Right renal cortex interstitium (tissue), 3 donors: ENCODE measurements at places on chromosomes 6 and 20.

GRCh38 chr20:64025101-64025825 lies 10.7 kb upstream of the C20orf204 start:
- DNase-seq: no peak

DNA sequence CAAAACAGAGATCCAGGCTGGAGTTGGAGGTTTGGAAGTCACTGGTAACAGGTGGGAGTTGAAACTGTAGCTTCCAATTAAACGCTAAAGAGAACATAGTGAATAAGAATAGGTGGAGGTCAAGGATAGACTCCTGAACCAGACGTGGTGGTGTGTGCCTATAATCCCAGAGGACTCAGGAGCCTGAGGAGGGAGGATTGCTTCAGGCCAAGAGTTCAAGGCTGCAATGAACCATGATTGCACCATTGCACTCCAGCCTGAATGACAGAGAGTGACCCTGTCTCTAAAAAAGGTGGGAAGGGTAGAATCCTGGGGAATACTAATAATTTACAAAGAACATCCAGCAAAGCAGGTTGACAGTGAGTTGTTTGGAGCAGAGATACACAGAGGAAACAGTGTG lies 13.6 kb downstream of the NRSN1 start:
- no peak for DNase-seq

DNA sequence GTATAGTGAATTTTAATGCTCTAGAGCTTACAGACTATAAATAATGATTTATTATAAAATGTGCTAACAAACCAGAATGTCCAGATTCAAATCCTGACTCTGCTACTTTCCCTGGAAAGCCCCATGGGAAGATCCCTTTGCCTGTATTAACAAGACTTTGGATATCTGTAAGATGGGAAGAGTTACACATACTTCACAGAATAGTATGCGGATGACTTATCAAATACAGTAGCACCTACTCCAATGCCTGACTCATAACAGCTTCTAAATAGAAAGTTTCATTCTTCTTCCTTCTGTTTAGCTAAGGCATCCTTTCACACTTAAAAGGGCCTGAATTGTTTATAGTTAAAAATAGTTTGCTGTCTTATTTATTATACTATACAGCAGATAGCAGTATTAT lies 166.3 kb downstream of the KCNQ5 start:
- no peak for DNase-seq

- DNase-seq: no peak
Measured at GRCh38 chr6:169168706-169169105, 84.9 kb downstream of the THBS2 start.

GRCh38 chr6:14038467-14039437 lies 78.8 kb upstream of the CD83 start:
- peak; percentile 12 for DNase-seq

DNA sequence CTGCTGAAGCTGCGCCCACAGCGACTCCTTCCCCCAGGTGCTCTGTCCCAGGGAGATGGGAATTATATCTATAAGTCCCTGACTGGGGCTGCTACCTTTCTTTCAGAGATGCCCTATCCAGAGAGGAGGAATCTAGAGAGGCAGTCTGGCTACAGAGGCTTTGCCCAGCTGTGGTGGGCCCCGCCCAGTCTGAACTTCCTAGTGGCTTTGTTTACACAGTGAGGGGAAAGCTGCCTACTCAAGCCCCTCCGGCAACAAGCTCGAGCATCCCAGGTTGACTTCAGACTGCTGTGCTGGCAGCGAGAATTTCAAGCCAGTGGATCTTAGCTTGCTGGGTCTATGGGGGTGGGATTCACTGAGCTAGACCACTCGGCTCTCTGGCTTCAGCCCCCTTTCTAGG lies 152.5 kb upstream of the MAP3K7 start:
- DNase-seq: no peak

- DNase-seq: no peak
Measured at GRCh38 chr6:54053881-54054391, 57.3 kb upstream of the MLIP start.

GRCh38 chr6:134529921-134530320 lies 212.0 kb upstream of the SGK1 start:
- DNase-seq: no peak

DNA sequence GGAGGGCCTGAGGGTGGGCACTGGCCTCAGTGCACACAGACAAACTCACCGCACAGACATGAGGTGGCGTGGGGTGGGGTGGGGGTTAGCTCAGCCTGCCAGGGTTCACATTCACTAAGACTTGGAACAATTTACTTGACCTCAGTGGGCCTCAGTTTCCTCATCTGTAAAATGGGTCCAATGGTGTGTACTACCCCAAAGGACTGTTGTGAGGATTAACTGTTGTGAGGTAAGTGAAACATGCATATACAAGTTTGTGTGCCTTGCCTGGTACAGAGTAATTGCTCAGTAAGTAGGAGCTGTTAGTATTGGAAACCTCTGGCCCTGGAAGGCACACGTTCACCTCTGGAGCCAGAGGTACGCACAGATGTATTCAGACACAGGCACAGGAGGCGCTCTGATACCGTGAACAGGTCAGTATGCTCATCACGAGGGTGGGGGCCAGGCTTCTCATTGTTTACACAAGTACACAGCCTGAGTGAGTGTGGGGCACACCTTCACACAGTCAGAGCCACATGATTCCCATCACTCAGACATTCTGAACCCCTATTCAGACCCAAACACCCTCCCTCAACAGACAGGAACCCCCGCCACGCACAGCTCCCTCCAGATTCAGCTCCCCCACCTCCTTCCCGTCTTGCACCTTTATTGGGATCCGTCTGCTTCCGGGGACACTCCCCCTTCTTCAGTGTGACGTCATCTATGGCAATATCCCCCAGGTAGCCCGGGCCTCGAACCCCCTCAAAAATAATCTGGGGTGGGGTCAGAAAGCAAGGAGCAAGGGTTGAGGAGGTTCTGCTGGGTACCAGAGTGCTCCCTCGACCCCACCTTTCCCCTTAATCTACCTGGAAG lies 59.9 kb downstream of the MDGA1 start:
- DNase-seq: no peak

- no peak for DNase-seq
Measured at GRCh38 chr6:155254139-155254538, 9.7 kb upstream of the CLDN20 start.

DNA sequence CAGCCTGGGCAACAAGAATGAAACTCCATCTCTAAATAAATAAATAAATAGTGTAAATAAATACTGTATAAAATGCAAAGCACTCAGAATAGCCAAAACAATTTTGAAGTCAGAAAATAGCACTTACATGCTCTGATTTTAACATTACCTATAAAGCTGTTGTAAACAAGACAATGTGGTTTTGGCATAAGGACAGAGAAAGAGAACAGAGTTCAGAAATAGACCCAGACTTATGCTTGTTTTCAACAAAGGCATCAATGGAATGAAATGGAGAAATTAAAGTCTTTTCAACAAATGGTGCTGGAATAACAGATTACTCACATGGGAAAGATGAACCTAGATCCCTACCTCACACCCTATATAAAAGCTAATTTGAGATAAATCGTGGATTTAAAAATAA lies 10.4 kb downstream of the ACAT2 start:
- DNase-seq: no peak

- no peak for DNase-seq
Measured at GRCh38 chr20:13423472-13424173, 202.5 kb downstream of the ISM1 start.

- no peak for DNase-seq
Measured at GRCh38 chr20:50277460-50278376, 87.1 kb downstream of the CEBPB start.

- no peak for DNase-seq
Measured at GRCh38 chr6:40930555-40930954, 108.5 kb downstream of the UNC5CL start.

- no peak for DNase-seq
Measured at GRCh38 chr20:32610472-32611218, 25.5 kb upstream of the NOL4L start.

GRCh38 chr6:1917626-1918371 lies 308.1 kb downstream of the FOXC1 start:
- no peak for DNase-seq

GRCh38 chr6:75656479-75656878 lies 54.8 kb downstream of the SENP6 start:
- DNase-seq: no peak

- DNase-seq: no peak
Measured at GRCh38 chr20:6099819-6100218, 23.0 kb downstream of the FERMT1 start.

GRCh38 chr6:24847402-24847801 lies 48.7 kb upstream of the ARMH2 start:
- DNase-seq: no peak

DNA sequence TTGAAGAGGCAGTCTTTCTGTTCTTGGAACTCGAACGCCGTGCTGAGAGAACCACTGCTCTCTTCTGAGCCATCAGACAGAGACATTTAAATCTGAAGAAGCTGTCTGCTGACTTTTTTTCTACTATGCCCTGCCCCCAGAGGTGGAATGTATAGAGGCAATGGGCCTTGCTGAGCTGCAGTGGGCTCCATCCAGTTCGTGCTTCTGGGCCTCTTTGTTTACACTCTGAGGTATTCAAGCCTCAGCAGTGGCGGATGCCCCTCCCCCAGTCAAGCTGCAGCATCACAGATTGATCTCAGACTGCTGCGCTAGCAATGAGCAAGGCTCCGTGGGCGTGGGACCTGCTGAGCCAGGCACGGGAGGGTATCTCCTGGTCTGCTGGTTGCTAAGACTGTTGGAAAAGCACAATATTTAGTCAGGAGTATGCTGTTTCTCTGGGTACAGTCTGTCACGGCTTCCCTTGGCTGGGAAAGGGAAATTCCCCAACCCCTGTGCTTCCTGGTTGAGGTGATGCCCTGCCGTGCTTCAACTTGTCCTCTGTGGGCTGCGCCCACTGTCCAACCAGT lies 526.8 kb downstream of the CD109 start:
- no peak for DNase-seq

GRCh38 chr20:41242352-41242751 lies 75.2 kb downstream of the ZHX3 start:
- no peak for DNase-seq

DNA sequence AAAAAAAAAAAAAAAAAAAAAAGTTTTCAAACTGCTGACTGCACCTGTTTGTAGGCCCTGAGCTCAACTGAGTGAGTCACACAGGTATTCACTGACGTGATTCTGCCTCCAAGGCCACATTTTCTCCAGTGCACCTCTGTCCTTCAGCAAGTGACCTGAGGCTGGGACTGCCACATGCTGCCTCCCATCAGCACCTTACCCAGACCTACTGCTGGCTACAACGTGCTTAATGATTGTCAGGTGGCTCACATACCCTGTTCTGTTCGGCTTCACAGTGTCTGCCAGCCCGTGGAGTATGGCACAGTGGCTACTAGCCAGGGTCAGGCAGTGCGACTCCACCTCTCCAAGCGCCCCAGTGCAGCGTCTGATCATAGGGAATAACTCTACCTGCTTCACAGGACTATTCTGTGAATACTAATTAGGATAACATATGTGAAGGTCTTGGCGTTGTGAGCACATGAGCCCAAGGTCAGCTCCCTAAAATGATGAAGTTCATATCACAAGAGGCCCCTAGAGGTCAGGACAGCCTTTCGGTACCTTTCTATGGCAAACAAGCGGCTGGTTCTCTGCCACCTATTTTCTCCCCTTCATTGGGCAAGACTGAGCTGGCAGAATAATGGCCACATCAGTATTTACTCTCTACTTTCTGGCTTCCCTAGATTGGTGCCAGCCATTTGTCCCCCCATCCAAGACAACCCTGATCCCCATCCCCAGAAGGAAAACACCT lies 28.1 kb downstream of the RIPOR3 start:
- DNase-seq: no peak

DNA sequence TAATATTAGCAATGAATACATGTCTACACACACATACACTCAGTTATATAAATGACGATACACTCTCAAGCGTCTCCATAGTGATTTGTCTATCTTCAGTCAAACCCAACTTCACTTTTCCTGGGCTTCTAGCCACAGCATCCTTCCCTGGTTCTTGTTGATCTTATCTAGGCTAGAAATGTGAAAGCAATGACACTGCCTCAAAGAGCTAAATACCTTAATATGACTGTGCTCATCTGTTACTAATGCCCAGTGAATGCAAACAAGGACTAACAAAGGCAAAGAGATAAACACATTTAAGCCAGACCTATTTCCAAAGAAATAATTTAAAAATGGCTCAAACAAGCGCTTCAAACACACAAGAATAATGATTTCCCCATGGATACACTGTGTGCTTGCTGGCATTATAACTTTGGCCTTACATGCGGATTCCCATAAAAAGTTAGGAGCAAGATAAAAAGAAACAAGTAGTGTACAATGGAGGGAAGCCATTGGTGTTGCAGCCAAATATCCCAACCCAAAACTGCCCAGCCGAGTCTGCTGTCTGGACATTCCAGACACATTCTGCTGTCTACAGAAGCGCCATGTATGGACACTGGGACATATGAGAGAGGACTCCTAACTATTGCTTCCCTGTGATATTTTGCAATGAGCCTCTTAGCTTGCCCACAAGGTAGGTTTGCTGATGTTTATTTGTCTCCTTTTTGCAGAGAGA lies 19.5 kb upstream of the DAAM2 start:
- DNase-seq: no peak

DNA sequence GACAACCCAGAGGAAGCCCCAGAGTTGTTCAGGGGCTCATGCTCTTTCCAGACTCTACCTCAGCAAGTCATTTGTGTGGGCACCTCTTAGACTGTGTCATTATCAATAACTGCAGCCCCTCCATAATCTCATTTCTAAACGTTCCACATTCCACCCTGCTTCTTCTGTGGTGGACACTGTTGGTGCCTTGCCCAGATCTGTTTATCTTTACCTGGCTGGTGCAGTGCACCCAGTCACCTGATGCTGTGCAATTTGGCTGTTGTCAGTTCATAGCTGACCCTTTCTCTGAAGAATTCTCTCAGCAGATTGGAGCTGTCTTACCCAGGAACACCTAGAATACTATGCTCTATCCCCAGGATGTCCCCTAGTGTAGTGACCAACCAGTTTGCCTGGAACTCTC lies 80.0 kb downstream of the ATRN start:
- DNase-seq: no peak

GRCh38 chr6:24430086-24430485 lies 27.4 kb downstream of the MRS2 start:
- DNase-seq: no peak

- DNase-seq: no peak
Measured at GRCh38 chr20:54774426-54774825, 299.0 kb downstream of the DOK5 start.

DNA sequence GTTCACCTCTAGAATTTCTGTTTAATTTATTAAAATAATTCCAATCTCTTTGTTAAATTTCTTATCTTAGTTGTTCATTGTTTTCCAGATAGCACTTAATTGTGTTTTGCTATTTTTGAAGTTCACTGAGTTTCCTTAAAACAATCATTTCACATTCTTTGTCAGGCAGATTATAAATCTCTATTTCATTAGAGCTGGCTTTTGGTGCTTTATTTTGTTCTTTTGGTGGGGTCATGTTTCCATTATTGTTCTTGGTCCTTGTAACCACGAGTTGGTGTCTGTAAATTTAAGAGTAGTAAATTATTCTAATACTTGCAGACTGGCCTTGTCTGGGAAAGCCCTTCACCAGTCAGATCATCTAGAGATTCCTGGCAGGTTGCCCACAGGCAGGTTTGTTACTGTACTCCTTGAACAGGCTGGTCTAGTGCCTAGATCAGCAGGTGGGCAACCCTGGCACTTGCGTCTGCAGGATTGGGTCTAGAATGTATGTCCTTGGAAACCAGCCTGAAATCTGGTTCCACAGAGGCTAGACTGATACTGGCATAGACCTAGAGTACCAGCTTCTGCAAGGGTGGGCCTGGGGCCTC lies 110.4 kb downstream of the ADGB start:
- DNase-seq: no peak
